Kidney (tissue), 22 donors: ENCODE measurements at places on chromosomes 3 and 15. TPM values are rescaled to one million over a fixed set of nuclear protein-coding genes. Genes with fewer than 3 reads are reported as not detected.

DNA sequence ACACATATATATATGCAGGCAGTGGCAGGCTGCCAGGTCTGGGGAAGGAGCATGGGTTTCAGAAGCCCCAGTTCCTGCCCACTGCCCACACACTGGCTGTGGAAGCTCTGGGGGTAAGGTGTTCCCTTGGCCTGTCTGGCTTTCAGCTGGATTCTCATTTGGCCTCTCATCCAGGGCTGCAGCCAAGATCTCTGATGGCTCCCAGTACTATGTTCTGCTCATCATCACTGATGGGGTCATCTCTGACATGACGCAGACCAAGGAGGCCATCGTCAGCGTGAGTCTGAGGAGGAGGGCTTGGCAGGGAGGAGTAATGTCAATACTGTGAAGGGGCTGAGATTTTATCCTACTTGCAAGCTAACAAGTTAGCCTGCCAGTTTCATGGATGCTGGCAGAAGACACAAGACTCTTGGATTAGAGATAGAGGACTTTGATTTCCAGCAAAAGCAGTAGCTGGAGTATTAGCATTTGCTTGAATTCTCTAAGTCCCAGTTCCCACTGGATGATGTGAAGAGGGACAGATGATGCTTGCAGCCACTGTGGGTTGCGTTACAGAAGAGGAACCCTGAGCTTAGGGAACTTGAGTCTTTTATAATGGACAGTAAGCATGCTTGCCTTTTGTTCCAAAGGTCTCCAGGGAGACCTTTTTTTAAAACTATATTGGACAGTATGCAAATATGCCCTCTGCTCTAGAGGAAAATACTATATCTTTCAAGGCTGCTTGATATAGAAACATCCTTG lies 5.6 kb upstream of the BRPF1 start:
- DNase-seq, result no peak

The DUOXA2 gene
- 0.37 TPM for polyA plus RNA-seq

GRCh38 chr3:26827169-26827568 lies 204.6 kb downstream of the LRRC3B start:
- DNase-seq, result no peak

GRCh38 chr3:135083756-135084155 lies 288.7 kb downstream of the EPHB1 start:
- DNase-seq, result no peak

GRCh38 chr3:71974786-71975185 lies 189.8 kb upstream of the PROK2 start:
- DNase-seq, result no peak

GRCh38 chr3:120559242-120560061 lies 36.7 kb upstream of the NDUFB4 start:
- DNase-seq, result peak; percentile 34

- no peak for DNase-seq
These were observed 18.0 kb downstream of the TNFAIP8L3 start for GRCh38 chr15:51076524-51077220.

The CSPG4 gene
- 4.4 TPM for polyA plus RNA-seq

DNA sequence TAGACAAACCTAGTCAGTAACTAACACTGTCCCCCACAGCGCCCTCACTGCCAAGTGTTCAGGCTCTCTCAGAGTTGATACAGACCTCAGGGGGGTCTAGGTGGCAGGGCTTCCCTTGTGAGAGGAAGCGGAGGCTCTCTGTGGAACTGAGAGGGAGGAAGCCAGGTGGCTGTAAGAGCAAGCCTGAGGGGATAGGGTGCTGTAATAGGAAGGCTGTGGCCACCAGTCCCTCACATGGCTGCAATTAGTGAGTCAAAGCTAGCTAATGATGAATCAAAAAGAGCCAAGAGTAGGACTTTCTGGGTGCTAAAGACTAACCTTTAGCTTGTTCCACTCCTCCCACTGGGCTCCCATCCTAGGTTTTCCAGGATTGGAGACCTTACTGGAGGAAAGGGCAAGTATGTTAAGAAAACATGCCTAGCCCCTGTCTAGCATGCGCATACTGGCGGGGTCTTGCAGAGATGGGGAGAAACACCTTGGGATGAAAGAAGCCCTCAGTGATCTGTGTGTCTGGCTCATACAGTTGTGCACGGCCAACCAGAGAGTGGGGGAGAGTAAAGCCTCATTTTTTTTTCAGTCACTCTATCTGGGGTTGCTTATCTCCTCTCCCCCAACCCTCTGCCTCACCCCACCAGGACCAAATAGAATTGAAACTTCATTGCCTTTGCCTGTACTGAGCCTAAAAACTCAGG lies 13.3 kb upstream of the SOX2 start:
- DNase-seq, result no peak

DNA sequence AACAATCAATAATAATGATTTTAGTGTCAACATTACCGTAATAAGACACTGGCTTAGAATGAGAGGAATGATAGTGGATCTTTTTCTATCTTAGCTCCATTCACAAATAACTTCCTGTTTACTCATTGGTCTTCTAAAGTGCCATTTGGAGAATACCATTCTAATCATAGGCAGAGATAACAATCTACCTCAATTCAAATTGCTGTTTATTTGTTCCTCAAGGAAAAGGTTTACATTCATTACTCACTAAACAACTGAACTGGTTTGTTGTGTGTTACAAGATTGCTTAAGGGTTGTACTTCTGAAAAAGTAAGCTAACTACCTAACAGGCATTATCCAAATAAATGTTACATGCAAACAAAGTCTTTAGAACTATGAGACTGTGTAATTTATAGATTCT lies 8.1 kb upstream of the PCOLCE2 start:
- no peak for DNase-seq

DNA sequence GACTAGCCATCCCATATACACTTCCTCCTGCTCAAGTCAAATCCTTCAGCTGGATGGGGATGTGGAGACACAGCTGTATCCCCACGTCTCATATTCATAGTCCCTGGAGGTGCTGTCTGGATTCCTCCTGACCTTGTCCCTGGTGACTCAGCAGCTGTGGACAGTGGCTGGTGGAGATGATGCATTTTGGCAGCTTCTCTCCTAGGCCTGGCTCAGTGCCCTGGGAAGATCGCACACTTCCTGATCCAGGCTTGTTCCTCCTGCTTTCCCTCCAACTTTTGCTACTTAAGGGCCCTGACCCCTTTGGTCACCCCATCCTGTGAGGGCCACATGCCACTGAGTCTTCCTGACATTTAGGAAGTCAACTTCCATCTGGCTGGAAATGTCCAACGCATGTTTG lies 44.4 kb downstream of the ADAMTSL3 start:
- DNase-seq, result no peak

DNA sequence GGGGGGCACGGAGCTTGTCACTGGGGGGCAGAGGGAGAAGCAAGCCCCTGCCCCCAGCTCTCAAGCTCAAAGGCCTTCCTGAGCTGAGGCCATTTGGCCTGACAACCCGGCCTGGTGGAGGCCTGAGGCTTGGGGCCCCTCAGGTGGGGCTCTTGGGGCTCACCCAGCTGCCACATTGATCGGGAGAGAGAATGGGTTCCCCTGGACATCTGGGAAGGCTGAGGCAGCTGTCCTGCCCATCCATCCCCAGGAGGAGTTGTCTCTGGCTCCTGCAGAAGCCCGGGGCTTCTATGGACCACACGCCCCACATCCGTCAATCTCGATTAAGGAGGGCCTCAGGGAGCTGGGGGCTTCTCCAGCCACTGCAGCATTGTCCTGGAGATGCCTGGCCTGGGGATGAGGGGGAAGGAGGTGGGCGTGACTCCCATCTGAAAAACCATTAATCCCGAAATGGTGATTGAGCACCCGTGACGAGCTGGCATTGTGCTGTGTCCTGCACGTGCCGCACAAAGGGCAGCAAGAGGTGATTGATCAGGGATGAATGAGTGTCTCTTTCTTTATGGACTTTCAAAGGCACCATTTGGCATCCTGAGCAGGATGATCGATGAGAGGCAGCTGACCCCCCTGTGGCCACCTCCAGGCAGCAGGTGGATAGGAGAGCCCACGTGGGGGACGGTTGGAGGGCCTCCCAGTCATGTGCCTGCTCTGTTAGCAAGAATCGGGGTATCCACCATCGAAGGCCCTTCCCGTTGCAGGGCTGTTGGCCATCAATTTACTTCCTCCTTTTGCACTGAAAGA lies 17.2 kb upstream of the CRABP1 start:
- no peak for DNase-seq

The GOLGA8N gene
- polyA plus RNA-seq, result 6.3 TPM

GRCh38 chr3:110811050-110811449 lies 260.6 kb upstream of the NECTIN3 start:
- peak; percentile 52 for DNase-seq

DNA sequence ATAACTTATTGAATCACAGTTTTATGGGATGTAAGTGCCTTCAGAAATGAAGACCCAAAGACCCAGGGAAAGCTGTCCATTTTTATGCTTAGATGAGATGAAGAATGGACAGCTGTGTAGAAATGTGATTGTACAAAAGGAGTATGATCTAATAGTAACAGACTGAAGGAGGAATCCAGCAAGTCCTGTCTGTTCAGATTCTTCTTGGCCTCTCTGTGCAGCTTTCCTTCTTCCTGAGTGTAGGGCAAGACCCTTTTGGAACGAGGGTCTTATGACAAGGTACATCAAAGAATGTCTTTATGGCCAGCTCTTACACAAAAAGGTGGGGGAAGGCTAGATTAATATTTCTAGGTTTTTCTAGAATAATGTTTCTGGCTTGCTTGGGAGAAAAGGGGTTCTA lies 1.4 kb upstream of the KIF23 start:
- DNase-seq, result no peak

DNA sequence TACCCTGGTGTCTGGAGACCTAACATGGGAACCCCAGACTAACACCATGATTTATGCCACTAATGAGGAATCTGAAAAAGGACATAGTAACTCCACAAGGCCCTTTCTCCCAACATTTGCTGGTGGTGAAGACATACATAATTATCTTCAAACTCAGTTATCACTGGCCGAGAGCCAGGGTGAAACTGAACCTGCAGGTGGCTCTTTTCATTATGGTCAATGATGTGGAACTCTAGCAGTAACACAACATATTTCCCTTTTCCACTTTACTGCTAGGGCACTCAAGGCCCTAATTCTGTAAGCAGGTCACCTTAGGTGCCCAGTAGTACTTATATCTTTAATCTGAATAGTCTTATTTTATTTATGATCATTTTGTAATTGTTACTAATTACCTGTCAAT lies 326.4 kb upstream of the SATB1 start:
- no peak for DNase-seq

The GRM7 gene
- not detected for polyA plus RNA-seq

The NR1D2 gene
- 7.1 TPM for polyA plus RNA-seq

- peak; percentile 19 for DNase-seq
These were observed 245.9 kb upstream of the TOPAZ1 start for GRCh38 chr3:43995547-43996378.

The CKMT1A gene
- 19.9 TPM for polyA plus RNA-seq

DNA sequence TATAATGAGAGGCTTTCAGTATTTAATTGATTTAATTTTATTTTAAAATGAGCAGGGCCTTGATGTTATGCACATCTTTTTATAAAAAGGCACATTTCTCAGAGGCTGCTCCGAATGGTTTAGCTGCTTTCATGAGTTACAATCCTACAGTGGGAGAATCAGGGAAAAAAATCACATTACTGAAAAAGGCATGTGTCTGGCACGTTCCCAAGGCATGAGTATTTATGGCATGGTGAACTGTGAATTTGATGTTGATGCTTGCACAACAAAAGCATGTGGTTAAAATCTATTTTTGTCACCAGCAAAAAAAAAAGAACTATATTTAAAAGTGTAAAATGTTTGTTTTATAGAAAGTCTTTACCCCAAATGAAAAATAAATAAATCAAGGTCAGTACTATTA lies 485.2 kb upstream of the ROBO2 start:
- DNase-seq, result peak; percentile 74

DNA sequence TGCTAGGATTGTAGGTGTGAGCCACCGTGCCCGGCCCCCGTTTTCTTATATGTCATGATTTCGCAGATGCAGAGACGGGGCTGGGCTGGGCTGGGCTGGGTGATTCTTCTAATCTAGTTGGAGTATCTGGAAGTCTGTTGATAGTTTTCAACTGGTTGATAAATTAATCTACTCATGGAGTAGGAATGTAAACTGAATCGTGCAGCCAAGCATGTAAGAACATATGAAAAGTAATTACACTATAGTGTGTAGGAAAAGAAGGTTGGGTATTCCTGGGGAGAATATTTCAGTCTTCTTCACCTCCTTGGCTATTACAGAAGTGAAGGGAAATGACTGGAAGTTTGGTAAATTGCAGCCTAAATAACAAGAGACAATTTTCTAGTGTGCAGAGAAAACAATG lies 82.6 kb upstream of the MAGI1 start:
- no peak for DNase-seq

DNA sequence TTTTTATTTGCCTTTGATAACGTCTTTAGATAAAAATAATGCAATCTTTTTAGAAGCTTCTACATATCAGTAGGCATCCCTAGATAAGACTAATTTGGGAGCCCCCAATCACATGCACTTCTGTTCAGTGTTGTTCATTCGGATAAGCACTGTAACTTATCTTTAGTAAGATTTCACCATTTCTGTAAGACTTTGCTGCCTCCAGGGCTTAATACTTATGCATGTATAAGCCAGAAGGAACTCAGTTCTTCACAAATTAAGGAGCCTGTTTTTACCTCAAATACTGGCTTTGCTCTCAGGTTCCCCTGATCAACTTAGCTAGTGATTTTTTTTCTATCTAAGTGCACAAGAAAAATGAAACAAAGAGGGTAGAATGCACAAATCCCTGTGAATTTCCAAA lies 20.3 kb downstream of the DOCK3 start:
- no peak for DNase-seq

The MYZAP gene
- 6.1 TPM for polyA plus RNA-seq

GRCh38 chr3:194270627-194271459 lies 80.3 kb downstream of the CPN2 start:
- peak; percentile 97 for DNase-seq

GRCh38 chr3:108103886-108104797 lies 13.3 kb upstream of the CD47 start:
- DNase-seq, result no peak

DNA sequence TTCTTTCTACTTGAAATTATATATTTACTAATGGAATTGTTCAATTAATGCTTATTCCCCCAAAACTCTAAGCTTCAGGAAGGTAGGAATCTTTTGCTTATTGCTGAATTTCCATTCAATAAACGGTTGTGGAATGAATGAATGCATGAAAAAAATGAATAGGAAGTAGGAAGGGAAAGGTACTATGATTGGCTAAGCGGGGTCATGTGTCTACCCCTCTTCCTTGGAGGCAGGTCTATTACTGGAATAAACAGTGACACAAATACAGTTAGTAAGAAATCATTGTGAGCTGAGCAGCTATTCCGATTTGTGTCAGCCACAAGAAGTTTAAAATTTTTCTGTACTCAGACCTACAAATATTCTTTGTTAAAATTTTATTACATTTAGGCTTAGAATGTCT lies 10.5 kb upstream of the TRA2B start:
- DNase-seq, result no peak

The TRPC1 gene
- 3.2 TPM for polyA plus RNA-seq

- no peak for DNase-seq
These were observed 31.5 kb upstream of the FAM81A start for GRCh38 chr15:59406446-59406845.

- DNase-seq, result no peak
These were observed 24.5 kb upstream of the PSMD6 start for GRCh38 chr3:64047787-64048186.

- DNase-seq, result no peak
These were observed 8.4 kb downstream of the KBTBD8 start for GRCh38 chr3:67006460-67006859.
